GM23248 (cell line): ENCODE measurements at places on chromosomes 2 and 18.

GRCh38 chr2:130354139-130354428 lies 1.8 kb upstream of the PTPN18 start:
- no peaks in the 10 kb centered on the region for H3K27me3 ChIP-seq
- no peaks in the 10 kb centered on the region for H3K36me3 ChIP-seq
- no peak overlapping the region for H3K4me3 ChIP-seq
- H3K27ac ChIP-seq, result no peak overlapping the region
- no peaks in the 10 kb centered on the region for H3K4me1 ChIP-seq

DNA sequence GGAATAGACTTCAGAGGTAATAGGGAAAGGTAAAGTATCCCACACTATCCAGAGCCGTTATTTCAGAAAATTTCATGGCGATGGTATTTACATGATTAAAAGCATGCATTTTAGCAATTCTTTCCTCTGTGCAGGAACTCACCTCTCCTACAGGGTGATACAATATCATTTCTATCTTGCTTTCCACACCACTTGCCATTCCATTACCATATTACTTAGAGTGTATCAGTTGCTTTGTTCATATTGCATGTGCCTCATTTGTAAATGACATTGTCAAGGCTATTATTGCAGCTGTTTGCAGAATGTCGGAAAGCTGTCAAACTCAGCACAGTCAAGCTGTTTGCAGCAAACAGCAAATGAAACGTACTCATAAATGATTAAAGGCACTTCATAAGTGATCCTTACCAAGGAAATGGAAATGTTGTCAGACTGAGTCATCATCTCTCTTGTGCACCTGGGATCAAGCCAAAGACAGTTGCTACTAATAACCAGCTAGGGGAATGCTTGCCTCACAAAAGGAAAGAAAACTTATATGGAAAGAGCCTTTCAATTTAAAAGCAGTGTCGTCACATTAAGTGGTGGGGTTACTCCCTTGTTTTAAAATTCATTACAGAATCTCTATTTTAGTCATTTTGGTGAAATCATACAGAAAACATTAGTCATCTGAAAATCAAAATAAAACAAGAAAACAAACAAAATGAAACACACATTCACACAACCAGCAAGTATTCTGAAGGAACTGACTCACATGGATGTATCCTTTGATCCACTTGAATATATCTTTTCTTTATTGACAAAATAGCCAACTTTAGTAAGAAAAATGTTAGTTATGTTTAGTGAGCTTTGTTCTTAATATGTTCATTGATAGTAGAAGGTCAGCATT lies 1064.1 kb upstream of the CNTNAP5 start:
- no peaks in the 10 kb centered on the region for H3K4me1 ChIP-seq
- no peaks in the 10 kb centered on the region for H3K36me3 ChIP-seq
- no peak overlapping the region for H3K27ac ChIP-seq
- no peaks in the 10 kb centered on the region for H3K27me3 ChIP-seq

DNA sequence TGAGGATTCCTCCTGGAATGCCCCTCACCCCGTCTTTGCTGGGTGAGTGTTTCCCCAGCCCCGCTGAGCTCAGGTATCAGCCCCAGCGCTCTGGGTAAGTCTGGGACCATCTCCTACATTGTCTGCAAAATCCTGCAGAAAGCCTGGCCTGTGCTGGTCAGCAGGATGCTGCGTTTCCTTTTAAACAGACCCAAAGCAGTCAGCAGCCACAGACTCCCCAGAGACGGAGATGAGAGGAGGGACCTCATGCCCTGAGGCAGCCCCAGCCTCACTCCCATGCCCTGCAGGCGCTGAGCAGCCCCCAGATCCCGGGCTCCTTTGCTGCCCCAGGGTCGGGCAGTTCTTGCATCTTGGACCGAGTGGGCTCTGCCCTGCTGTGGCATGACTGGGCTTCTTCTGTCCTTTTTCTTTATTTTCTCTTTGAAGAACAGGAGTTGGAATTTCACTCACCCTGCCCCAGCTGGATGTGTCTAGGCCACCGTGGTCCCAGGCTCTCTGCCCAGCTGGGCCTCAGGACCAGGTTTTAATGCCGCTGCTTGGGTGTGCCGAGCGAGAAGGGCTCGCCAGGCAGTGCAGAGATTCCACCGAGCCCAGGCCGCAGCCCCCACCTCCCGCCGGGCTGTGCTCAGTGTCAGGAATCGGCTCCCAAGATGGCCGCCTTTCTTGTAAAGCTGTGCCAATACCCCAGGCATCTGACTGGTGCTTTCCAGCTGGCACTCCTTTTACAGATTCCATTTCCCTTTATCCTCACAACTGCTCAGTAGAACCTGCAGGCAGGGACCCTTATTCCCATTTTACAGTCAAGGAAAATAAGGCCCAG lies 43.6 kb downstream of the ODC1 start:
- peak overlapping the region; percentile 88 for H3K27ac ChIP-seq
- peak overlapping the region; percentile 9; the same call in 1 of the 2 replicates for H3K4me3 ChIP-seq
- no peaks in the 10 kb centered on the region for H3K27me3 ChIP-seq
- no peaks in the 10 kb centered on the region for H3K36me3 ChIP-seq
- DNase-seq, result peak; percentile 66
- H3K4me1 ChIP-seq, result peaks cover 65% of the 10 kb centered on the region

DNA sequence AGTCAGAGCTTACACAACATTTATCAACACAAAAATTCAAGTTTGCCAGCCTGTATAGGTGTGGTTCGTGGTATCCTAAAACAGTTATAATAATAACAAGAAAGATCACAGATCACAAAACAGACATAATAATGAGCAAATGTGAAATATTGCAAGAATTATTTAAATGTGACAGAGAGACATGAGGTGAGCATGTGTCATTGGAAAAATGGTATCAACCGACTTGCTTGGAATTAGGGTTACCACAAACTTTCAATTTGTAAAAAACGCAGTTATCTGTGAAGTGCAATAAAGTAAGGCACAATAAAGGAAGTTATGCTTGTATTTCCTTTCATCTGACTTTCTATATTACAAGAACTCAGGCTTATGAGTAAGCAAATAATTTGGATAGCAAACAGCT lies 116.8 kb downstream of the IKZF2 start:
- no peak for DNase-seq
- no peaks in the 10 kb centered on the region for H3K27me3 ChIP-seq
- H3K27ac ChIP-seq, result no peak overlapping the region
- no peaks in the 10 kb centered on the region for H3K36me3 ChIP-seq
- H3K4me3 ChIP-seq, result no peak overlapping the region
- peaks cover 15% of the 10 kb centered on the region for H3K4me1 ChIP-seq

DNA sequence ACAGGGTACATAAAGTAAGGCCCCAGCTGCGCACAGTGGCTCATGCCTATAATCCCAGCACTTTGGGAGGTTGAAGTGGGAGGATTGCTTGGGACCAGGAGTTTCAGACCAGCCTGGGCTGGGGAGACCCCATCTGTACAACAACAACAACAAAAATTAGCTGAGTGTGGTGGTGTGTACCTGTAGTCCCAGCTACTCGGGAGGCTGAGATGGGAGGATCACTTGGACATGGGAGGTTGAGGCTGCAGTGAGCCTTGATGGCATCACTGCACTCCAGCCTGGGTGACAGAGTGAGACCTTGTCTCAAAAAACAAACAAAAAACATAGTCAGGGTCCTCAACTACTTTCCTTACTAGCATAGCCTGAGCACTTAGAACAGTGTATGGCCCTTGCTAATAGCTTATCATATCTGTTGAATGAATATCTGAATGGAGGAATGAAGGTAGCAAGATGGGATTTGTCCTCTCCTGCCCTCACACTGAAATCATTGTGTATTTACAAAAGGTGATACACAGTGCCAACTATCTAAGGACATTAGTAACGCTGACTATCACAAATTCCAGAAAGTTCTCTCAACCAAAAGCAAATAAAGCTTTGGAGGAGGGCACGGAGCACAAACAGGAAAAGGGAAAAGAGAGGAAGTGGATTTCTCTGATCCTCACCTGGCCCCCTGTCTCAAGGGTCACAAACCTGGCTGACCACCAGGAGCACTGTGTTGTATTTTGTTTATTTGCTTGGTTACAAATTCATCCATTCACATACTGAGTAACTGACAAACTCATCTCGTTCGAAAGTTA lies 38.1 kb downstream of the L3MBTL4 start:
- no peak overlapping the region for H3K27ac ChIP-seq
- no peaks in the 10 kb centered on the region for H3K4me1 ChIP-seq
- DNase-seq, result no peak
- H3K36me3 ChIP-seq, result no peaks in the 10 kb centered on the region
- no peaks in the 10 kb centered on the region for H3K27me3 ChIP-seq
- no peak overlapping the region for H3K4me3 ChIP-seq

DNA sequence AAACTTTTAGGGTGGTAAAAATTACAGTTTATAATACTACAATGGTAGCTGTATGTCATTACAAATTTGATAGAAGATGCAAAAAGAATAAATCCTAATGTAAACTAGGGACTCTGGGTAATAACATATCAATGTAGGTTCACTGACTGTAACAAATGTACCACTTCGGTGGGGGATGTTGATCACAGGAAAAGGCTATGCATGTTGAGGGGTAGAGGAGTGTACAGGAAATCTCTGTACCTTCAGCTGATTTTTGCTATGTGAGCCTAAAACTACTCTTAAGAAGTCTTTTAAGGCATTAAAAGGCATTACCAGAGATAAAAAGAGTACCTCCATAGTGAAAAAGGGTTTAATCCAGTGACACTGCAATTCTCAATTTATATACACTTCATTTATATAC lies 25.0 kb downstream of the TRIP12 start:
- DNase-seq, result no peak
- peaks cover 8% of the 10 kb centered on the region; the same call in 1 of the 2 replicates for H3K4me1 ChIP-seq
- no peak overlapping the region for H3K27ac ChIP-seq
- H3K4me3 ChIP-seq, result no peak overlapping the region
- no peaks in the 10 kb centered on the region for H3K27me3 ChIP-seq

- H3K27ac ChIP-seq, result no peak overlapping the region
- peaks cover 59% of the 10 kb centered on the region for H3K4me1 ChIP-seq
- no peaks in the 10 kb centered on the region for H3K36me3 ChIP-seq
- peak; percentile 56 for DNase-seq
- no peaks in the 10 kb centered on the region for H3K27me3 ChIP-seq
- no peak overlapping the region for H3K4me3 ChIP-seq
These were observed 68.1 kb downstream of the CDH2 start for GRCh38 chr18:28108814-28109213.

- H3K4me3 ChIP-seq, result no peak overlapping the region
- no peak for DNase-seq
- H3K27me3 ChIP-seq, result no peaks in the 10 kb centered on the region
- H3K36me3 ChIP-seq, result no peaks in the 10 kb centered on the region
These were observed 54.0 kb upstream of the PGAP1 start for GRCh38 chr2:196980473-196980872.

GRCh38 chr2:60485055-60485454 lies 68.4 kb downstream of the BCL11A start:
- H3K4me3 ChIP-seq, result no peak overlapping the region
- H3K36me3 ChIP-seq, result no peaks in the 10 kb centered on the region
- no peak for DNase-seq
- H3K27ac ChIP-seq, result peak overlapping the region; percentile 92
- peaks cover 41% of the 10 kb centered on the region for H3K4me1 ChIP-seq
- no peaks in the 10 kb centered on the region for H3K27me3 ChIP-seq

- H3K27me3 ChIP-seq, result no peaks in the 10 kb centered on the region
- peak overlapping the region; percentile 82 for H3K4me3 ChIP-seq
- peaks cover 37% of the 10 kb centered on the region for H3K4me1 ChIP-seq
- H3K36me3 ChIP-seq, result peaks cover 10% of the 10 kb centered on the region
These were observed 652 bp downstream of the ITPRID2 start for GRCh38 chr2:181891966-181892798.

DNA sequence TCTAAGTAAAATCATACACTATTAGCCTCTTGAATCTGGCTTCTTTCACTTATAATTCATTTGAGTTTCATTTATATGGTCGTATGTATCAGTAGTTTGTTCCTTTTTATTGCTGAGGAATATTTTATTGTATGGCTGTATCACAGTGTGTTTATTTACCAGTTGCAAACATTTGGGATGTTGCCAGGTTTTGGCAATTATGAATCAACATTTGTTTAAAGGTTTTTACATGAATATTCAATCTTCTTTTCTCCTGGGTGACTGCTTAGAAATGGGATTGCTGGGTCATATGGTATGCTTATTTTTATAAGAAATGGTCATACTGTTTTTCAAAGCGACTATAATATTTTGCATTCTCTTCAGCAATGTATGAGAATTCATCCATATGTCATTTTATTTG lies 107.9 kb downstream of the PMAIP1 start:
- H3K27me3 ChIP-seq, result no peaks in the 10 kb centered on the region
- no peak overlapping the region for H3K4me3 ChIP-seq
- H3K36me3 ChIP-seq, result no peaks in the 10 kb centered on the region
- no peaks in the 10 kb centered on the region for H3K4me1 ChIP-seq
- DNase-seq, result no peak

DNA sequence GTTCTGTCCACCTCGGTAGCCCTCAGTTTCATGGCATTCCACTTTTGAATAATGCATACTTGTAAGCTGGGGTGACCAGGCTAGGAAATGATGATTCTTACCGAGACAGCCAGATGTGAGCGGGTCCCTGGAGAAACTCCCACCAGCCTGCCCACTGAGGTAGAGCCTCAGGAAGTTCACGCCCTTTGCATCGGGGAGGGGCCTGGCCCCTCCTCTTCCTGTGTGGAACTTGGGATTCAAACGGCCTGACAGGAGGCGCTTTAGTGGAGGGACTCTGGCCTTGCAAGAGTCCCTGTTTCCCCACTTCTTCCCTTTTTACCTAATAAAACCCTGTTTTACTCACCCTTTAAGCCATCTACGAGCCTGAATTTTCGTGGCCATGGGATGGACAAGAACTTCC lies 44.6 kb downstream of the MRO start:
- DNase-seq, result no peak
- no peaks in the 10 kb centered on the region; the same call in 1 of the 2 replicates for H3K27me3 ChIP-seq
- H3K36me3 ChIP-seq, result no peaks in the 10 kb centered on the region
- no peak overlapping the region for H3K27ac ChIP-seq
- H3K4me3 ChIP-seq, result no peak overlapping the region

DNA sequence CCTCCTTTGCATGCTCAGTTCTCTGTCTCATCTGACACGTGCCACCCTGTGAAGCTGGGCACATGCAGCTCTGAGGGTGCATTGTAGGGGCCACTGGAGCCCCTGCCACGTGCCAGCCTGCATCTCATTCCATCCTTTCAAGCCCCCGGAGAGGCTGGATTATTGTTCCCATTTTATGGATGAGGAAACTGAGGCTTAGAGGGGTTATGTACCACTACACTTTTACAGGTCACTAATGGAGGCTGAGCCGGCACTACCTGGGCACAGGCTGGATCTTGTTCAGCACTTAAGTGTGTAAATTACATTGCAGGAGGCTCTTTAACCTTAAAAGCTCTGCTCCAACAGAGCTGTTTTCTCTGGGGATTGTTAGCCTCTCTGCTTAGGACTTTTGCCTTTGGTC lies 47.5 kb downstream of the KCNIP3 start:
- no peak overlapping the region for H3K27ac ChIP-seq
- H3K4me3 ChIP-seq, result no peak overlapping the region
- no peaks in the 10 kb centered on the region for H3K36me3 ChIP-seq
- no peaks in the 10 kb centered on the region for H3K27me3 ChIP-seq
- DNase-seq, result no peak
- H3K4me1 ChIP-seq, result 0 out of 2 replicates have a peak, but pooled peaks cover 4% of the 10 kb centered on the region

GRCh38 chr2:112541315-112542122 lies 746 bp upstream of the POLR1B start:
- H3K27ac ChIP-seq, result peak overlapping the region; percentile 77
- H3K4me3 ChIP-seq, result peak overlapping the region; percentile 84
- H3K4me1 ChIP-seq, result peaks cover 7% of the 10 kb centered on the region; the same call in 1 of the 2 replicates
- H3K27me3 ChIP-seq, result no peaks in the 10 kb centered on the region
- no peaks in the 10 kb centered on the region for H3K36me3 ChIP-seq
